ENCODE measurements at places on chromosomes 5 and 9. TPM values are rescaled to one million over a fixed set of nuclear protein-coding genes. Genes with fewer than 3 reads are reported as not detected.

ROR2 gene
- total RNA-seq, result 9.5 TPM

GRCh38 chr5:83031381-83031780, 45.8 kb downstream of the TMEM167A start:
- DNase-seq, result no peak

DNA sequence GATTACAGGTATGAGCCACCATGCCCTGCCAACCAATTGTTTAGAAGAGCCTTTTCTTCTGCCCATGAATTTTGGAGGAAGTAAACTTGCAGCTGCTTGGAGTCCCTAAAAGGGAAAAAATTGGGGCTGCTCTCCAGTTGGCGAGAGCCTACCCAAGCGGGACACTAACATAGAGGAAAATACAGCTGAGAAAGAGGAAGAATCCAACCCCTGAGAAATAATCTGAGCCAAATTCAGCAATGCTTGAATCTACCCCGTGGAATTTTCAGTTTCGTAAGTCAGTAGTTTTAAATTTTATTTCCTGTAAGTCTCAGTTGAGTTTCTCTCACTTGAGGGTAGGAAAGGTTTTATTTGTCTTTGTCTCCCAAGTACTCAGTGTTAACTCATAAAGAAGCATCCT, 30.4 kb upstream of the UBTD2 start:
- no peak for DNase-seq

DNA sequence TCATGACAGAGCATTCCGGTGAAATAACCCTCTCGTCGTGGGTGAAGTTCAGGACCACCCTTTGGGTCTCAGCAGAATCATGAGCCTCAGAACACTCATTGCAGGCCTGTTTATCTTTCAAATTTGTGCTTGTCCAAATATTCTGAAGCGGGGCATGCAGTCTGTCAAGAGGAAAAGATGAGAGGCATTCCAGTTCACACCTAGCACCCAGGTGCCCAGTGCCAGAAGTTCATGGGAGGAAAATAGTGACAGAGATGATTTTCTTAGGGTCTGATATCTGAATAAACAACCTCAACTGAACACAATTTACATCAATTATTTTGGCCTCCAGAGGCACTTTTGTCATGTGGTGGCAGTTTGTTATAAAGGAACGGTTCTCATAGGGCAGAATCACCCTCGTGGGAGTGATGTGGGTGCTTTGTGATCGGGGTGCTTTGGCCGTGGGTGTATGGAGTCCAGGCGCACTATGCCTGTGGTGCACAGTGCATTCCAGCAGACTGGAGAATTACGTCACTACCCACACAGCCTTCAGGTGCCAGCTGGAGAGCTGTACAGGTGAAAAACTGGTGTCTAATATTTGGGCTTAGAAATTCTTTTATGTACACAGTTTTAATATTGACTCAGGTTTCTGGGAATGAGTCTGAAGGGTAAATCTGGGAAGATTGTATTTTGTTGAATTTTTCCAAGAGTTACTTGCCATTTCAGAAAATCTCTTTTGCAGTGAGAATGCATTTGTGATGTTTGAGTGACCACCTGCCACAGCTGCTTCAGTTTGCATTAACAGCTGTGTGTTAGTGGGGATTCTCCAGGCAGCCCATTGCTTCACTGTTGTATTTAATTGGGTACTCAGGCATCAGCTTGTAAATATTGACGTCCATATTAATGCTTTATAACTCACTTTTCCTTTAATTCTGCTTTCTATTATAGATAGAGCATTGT, 289.3 kb downstream of the FANCC start:
- DNase-seq, result no peak

GABRG2 gene
- total RNA-seq, result not detected

GRCh38 chr9:97389249-97389648, 22.6 kb upstream of the TDRD7 start:
- DNase-seq, result no peak

DNA sequence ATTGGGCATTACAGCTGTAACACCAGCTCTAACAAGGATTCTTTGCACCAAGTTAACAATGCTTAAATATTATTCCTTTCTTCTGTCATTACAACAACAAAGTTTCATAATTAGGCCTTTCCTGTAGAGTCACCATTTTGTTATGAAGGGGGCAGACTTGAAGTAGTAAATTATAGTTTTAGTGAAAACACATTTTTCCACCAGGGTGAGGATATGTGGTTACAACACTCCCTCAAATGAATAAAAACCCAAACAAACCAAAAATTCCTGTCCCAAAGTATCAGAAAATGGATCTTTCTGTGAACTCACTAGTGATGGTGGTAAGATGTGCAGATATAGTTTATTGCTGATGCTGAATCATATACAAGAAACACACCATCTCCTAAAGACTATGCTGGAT, 250.5 kb upstream of the TUT7 start:
- no peak for DNase-seq

- DNase-seq, result no peak
These were observed 286.4 kb downstream of the GADD45G start for GRCh38 chr9:89891221-89891590.

GRCh38 chr9:122103985-122104384, 10.9 kb upstream of the TTLL11 start:
- no peak for DNase-seq

GRCh38 chr9:1722404-1722803, 292.7 kb upstream of the SMARCA2 start:
- no peak for DNase-seq

DNA sequence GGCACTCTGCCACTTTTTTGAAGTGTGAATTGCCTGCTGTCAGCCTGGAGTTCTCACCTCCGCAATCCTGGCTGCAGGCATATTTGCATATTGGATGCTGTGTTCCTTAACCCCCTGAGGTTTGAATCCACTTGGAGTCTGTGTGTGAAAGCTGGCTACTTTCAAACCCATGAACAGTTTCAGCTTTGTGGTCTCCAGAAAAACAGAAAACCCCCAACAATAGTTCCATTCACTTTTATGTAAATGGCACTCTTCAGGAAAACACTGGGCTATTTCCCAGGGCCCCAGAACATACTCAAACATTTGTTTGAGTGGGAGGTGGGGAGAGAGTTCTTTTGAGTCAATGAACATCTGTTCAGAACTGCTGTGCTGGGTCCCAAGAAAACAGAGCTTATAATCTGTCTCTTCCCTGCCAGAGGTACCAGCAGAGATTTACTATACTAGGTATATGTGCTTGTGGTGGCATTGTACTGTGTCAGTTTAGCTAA, 5.0 kb downstream of the NUDT2 start:
- DNase-seq, result no peak

GRCh38 chr9:96510258-96510657, 60.3 kb downstream of the HABP4 start:
- no peak for DNase-seq

LCNL1 gene
- total RNA-seq, result 0.71 TPM

HSPA5 gene
- total RNA-seq, result 286 TPM

GRCh38 chr5:55994495-55994997, at the start of gene IL6ST:
Gene IL6ST, minus strand, starts transcription at chr5:55994963. Its CDS starts 18,685 bp downstream, at chr5:55976278.
- no peak for DNase-seq

GRCh38 chr9:123928533-123929176, 1.3 kb downstream of the DENND1A start:
- DNase-seq, result no peak

PCDHGA9 gene
- 3.9 TPM for total RNA-seq

TERT gene
- total RNA-seq, result not detected

SURF1 gene
- total RNA-seq, result 30.8 TPM

- DNase-seq, result no peak
These were observed 19.8 kb upstream of the SLC9A3 start for GRCh38 chr5:543755-544674.

DNA sequence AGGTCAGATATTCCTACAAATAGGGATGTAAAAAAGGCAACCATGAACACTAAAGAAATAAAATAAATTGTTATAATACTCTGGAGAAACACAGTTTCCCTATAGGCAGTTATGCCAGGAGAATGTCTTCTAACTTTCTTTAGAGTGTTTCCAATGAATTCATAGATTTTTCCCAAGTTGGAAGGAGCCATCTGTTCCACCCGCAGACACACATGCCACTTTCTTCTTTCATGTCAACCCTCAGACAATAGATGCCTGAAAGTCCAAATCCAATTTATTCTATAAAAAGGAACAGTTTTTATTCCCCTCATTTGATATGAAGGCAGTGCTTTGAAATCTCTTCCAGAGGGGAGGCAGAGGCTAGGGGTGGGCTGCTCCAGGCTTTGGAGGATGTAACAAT, 418.1 kb downstream of the ACTL7B start:
- DNase-seq, result no peak

ELOVL7 gene
- total RNA-seq, result 5.6 TPM

GRCh38 chr5:168288349-168289245, 2.8 kb upstream of the WWC1 start:
- DNase-seq, result no peak

DNA sequence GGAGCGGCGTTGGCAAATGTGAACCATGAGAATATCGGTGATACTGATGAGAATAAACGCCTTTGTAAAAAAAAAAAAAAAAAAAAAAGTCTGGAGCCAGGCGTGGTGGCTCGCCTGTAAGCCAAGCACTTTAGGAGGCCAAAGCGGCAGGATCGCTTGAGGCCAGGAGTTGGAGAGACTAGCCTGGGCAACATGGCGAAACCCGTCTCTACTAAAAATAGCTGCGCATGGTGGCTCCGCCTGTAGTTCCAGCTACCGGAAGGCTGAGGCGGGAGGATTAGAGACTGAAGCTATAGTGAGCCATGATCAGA, 425 bp upstream of the NFX1 start:
- DNase-seq, result no peak

DNA sequence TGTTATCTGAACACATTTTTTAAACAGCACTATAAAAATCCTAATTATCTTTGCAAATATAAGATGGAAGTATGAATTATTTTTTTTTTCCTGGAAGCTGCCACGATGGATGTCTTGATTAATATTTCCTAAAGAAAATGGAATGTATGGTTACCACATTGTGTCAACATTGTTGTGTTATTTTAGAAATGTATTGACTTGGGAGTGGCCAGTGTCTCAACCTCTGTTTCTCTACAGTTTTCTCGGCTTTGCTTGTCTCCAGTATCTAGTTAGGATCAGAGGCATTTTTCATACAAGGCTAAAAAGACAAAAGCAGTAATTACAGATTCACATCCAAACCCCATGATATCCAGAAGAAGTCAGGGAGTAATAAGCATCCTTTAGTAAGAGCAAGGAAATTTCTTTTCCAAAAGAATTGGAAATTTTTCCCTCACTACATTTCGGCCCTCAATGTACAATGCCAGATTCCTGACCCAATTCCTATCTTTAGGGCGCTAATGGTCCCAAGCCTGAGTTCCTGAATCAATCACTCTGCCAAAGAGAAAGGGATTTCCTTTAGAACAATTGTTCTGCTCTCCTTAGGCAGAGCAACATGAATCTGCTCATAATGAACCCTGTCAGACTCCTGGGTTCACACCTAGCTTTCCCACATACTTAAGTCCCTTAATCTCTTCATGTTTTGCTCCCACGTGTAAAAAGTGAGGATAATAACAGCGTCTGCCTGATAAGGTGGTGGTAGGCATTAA, 111.7 kb downstream of the EDIL3 start:
- DNase-seq, result no peak

DNA sequence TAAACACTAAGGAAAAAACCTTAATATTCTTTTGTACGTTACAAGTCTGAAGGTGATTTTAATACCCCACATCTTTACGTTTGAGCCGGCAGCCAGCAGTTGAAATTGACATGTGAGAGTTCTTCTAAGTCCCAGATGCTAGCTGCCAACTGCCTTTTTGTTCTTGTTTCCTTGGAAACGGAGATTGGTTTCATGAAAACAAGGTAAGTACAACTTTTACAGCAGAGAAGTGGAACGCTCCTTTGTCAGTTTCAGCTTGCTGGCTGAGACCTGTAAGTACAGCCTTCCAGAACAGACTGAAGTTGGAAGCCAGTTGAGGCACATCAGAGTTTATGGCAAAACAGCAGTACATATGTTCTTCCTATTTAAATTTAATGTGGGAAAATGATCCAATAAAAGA, 1018.4 kb upstream of the ARRDC3 start:
- no peak for DNase-seq

SPAG8 gene
- 0.61 TPM for total RNA-seq

DNA sequence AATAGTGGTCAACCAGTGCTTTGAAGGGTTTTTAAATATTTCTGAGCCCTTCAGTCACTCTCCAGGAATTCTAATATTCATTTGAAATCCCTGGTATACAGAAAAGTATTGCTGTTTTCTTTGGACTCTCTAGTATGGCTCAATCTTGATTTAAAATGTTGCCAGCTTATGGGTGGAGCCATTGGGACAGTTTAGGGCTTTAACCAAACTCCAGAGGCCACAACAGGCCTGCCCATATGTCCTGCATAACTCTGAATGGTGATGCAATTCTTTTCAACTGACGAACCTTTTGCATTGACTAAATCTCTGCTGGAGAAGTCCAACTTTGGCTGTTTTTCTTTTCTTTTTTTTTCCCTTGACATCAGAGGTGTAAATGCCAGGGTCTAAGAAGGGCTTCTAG, 10.3 kb upstream of the ANKHD1 start:
- no peak for DNase-seq

GRCh38 chr9:125462861-125463291, 201.2 kb downstream of the GAPVD1 start:
- DNase-seq, result no peak

DNA sequence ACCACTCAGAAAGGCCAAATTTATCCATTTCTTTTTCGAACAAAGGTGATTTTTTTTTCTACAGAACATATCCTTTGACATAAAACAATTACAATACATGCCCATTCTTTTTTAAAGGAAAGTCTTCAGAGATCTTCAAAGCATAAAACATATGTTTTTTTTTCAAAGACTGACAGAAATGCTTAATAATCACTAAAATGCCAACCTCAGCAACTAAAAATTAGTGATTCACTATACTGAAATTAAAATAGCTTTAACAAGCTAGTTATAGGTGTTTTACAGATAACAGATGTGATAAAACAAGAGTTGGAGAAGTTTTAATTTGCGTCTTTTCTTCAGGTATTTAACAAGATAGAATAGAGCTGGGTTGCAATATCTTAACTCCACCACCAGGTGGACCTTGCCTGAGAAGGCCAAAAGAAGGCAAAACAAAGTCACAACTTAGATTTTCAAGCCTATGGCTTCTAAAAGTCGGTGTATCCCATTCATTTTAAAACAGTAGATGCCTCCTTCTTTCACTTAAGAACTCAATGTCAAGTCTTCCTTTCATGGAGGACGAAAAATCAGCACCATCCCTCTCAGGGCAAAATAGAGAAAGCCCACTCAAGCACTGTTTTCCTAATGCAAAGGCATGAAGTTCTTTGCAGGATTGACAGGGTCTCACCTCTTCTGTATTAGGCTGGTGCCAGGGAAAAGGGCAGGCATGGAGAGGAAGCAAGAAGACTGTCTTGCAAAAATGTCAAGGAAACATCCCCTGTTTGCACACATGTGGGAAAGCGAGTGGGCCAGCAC, 31.1 kb upstream of the CPLX2 start:
- DNase-seq, result no peak

ENC1 gene
- 11.9 TPM for total RNA-seq

- no peak for DNase-seq
These were observed 8.2 kb upstream of the FAM151B start for GRCh38 chr5:80479713-80480112.

ADAMTS2 gene
- 79.4 TPM for total RNA-seq

DNA sequence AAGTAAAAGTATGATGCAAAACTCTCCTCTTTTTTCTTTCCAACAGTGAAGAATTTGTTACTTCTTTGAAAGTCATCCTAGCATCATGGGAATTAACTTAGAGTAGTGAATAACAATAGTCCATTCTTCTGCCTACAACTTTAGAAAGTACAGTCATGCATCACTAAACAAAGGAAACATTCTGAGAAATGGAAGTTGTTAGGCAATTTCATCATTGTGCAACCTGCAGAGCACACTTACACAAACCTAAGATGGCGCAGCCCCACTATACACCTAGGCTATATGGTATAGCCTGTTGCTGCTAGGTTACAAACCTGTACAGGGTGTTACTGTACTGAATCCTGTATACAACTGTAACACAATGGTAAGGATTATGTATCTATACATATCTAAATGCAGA, 1209.3 kb upstream of the C9orf72 start:
- DNase-seq, result no peak
